ENCODE measurements at places on chromosomes 7 and 10. TPM values are rescaled to one million over a fixed set of nuclear protein-coding genes. Genes with fewer than 3 reads are reported as not detected.

STEAP1B gene
- total RNA-seq, result 0.47 TPM

UTF1 gene
- not detected for total RNA-seq

CLDN3 gene
- total RNA-seq, result 51.6 TPM

SUN1 gene
- total RNA-seq, result 92.5 TPM

C7orf57 gene
- total RNA-seq, result not detected

FFAR4 gene
- 1.5 TPM for total RNA-seq

GRID2IP gene
- not detected for total RNA-seq

MYOF gene
- total RNA-seq, result 174 TPM

- H3K4me3 ChIP-seq, result no peak overlapping the region
- no peaks in the 10 kb centered on the region for H3K4me1 ChIP-seq
- H3K27ac ChIP-seq, result no peak overlapping the region
- DNase-seq, result no peak
- H3K27me3 ChIP-seq, result peaks cover 19% of the 10 kb centered on the region
Measured at GRCh38 chr10:29228562-29228961, 60.3 kb upstream of the LYZL1 start.

DNA sequence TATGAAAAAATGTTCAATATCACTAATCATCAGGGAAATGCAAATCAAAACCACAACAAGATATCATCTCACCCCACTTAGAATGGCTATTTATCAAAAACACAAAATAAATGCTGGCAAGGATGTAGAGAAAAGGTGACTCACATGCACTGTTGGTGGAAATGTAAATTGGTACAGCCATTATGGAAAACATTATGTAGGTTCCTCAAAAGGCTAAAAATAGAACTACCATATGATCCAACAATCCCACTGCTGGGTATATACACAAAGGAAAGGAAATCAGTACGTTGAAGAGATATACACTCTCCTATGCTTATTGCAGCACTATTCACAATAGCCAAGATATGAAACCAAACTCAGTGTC, 50.2 kb downstream of the CDK1 start:
- no peak overlapping the region for H3K4me3 ChIP-seq
- peak; percentile 34 for DNase-seq
- no peaks in the 10 kb centered on the region for H3K27me3 ChIP-seq
- no peaks in the 10 kb centered on the region for H3K36me3 ChIP-seq

DNA sequence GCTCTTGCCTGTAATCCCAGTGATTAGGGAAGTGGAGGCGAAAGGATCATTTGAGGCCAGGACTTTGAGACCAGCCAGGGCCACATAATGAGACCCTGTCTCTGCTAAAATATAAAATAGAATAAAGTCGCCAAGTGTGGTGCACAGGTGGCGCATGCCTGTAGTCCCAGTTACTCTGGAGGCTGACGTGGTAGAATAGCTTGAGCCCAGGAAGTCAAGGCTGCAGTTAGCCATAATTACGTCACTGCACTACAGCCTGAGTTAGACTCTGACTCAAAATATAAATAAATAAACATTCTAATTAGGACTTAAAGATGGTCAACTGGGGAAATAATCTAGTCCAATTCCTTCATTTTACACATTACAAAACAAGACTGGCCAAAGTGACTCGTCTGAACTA, 768 bp downstream of the CHCHD2 start:
- peak overlapping the region; percentile 97 for H3K4me3 ChIP-seq
- DNase-seq, result peak; percentile 49
- H3K4me1 ChIP-seq, result peaks cover 6% of the 10 kb centered on the region
- no peaks in the 10 kb centered on the region for H3K27me3 ChIP-seq
- H3K36me3 ChIP-seq, result peaks cover 35% of the 10 kb centered on the region

- H3K27me3 ChIP-seq, result no peaks in the 10 kb centered on the region
- no peaks in the 10 kb centered on the region for H3K36me3 ChIP-seq
- no peaks in the 10 kb centered on the region for H3K4me1 ChIP-seq
- H3K4me3 ChIP-seq, result no peak overlapping the region
Measured at GRCh38 chr7:68362745-68363518, 1235.3 kb upstream of the AUTS2 start.

GRCh38 chr7:149455175-149455950, 5.5 kb downstream of the ZNF777 start:
- no peak overlapping the region for H3K27ac ChIP-seq
- H3K27me3 ChIP-seq, result no peaks in the 10 kb centered on the region
- H3K4me1 ChIP-seq, result peaks cover 15% of the 10 kb centered on the region
- no peak for DNase-seq
- no peak overlapping the region for H3K4me3 ChIP-seq
- peaks cover 12% of the 10 kb centered on the region for H3K36me3 ChIP-seq

- DNase-seq, result peak; percentile 41
- no peaks in the 10 kb centered on the region for H3K27me3 ChIP-seq
- H3K36me3 ChIP-seq, result no peaks in the 10 kb centered on the region
- peak overlapping the region; percentile 43 for H3K27ac ChIP-seq
Measured at GRCh38 chr7:77498659-77499379, 38.3 kb upstream of the PTPN12 start.

GRCh38 chr10:133420579-133420978, 3.8 kb downstream of the SPRN start:
- H3K4me1 ChIP-seq, result no peaks in the 10 kb centered on the region
- no peaks in the 10 kb centered on the region for H3K27me3 ChIP-seq
- H3K36me3 ChIP-seq, result no peaks in the 10 kb centered on the region
- DNase-seq, result no peak
- no peak overlapping the region for H3K4me3 ChIP-seq

GRCh38 chr10:396535-397220, 261.4 kb downstream of the ZMYND11 start:
- H3K27ac ChIP-seq, result no peak overlapping the region
- H3K27me3 ChIP-seq, result no peaks in the 10 kb centered on the region
- H3K36me3 ChIP-seq, result no peaks in the 10 kb centered on the region
- H3K4me3 ChIP-seq, result no peak overlapping the region
- no peaks in the 10 kb centered on the region for H3K4me1 ChIP-seq

GRCh38 chr7:18558910-18559309, 63.4 kb downstream of the HDAC9 start:
- H3K4me1 ChIP-seq, result peaks cover 28% of the 10 kb centered on the region
- H3K27me3 ChIP-seq, result no peaks in the 10 kb centered on the region
- H3K27ac ChIP-seq, result no peak overlapping the region
- no peak overlapping the region for H3K4me3 ChIP-seq
- no peak for DNase-seq

- no peak overlapping the region for H3K27ac ChIP-seq
- H3K36me3 ChIP-seq, result no peaks in the 10 kb centered on the region
- H3K4me1 ChIP-seq, result no peaks in the 10 kb centered on the region
- no peak overlapping the region for H3K4me3 ChIP-seq
- no peak for DNase-seq
Measured at GRCh38 chr7:67463316-67463715, 466.7 kb downstream of the TYW1 start.

- no peaks in the 10 kb centered on the region for H3K27me3 ChIP-seq
- peaks cover 17% of the 10 kb centered on the region for H3K36me3 ChIP-seq
- peak; percentile 81 for DNase-seq
- no peak overlapping the region for H3K4me3 ChIP-seq
- H3K4me1 ChIP-seq, result peaks cover 50% of the 10 kb centered on the region
Measured at GRCh38 chr7:139720705-139721231, 57.0 kb downstream of the HIPK2 start.

DNA sequence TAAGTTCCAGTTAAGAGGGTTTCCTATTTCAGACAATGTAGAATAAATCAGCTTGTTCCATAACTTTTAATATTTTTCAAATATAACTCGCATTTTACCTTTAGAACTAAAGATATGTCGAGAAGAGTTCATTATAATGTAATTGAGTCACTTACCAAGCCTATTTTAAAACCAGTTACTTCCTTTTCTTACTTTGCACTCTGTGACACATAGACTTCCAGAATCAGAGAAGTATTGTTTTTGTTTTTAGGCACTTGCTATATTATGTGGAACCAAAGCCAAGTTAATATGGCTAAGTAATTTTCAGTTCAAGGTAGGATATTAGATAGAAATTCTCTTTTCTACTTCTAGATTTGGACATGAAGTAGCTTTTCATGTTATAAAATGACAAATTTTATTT, 182.7 kb upstream of the PRPS1L1 start:
- H3K27ac ChIP-seq, result no peak overlapping the region
- H3K4me3 ChIP-seq, result no peak overlapping the region
- H3K27me3 ChIP-seq, result no peaks in the 10 kb centered on the region
- no peak for DNase-seq

GRCh38 chr10:52653263-52653909, 119.2 kb downstream of the MBL2 start:
- H3K4me3 ChIP-seq, result no peak overlapping the region
- no peaks in the 10 kb centered on the region for H3K27me3 ChIP-seq
- H3K36me3 ChIP-seq, result no peaks in the 10 kb centered on the region
- DNase-seq, result peak; percentile 50
- H3K4me1 ChIP-seq, result peaks cover 13% of the 10 kb centered on the region

- H3K27me3 ChIP-seq, result no peaks in the 10 kb centered on the region
- no peak for DNase-seq
- no peaks in the 10 kb centered on the region for H3K4me1 ChIP-seq
- no peak overlapping the region for H3K4me3 ChIP-seq
Measured at GRCh38 chr7:152014722-152015121, 10.8 kb upstream of the GALNT11 start.

DNA sequence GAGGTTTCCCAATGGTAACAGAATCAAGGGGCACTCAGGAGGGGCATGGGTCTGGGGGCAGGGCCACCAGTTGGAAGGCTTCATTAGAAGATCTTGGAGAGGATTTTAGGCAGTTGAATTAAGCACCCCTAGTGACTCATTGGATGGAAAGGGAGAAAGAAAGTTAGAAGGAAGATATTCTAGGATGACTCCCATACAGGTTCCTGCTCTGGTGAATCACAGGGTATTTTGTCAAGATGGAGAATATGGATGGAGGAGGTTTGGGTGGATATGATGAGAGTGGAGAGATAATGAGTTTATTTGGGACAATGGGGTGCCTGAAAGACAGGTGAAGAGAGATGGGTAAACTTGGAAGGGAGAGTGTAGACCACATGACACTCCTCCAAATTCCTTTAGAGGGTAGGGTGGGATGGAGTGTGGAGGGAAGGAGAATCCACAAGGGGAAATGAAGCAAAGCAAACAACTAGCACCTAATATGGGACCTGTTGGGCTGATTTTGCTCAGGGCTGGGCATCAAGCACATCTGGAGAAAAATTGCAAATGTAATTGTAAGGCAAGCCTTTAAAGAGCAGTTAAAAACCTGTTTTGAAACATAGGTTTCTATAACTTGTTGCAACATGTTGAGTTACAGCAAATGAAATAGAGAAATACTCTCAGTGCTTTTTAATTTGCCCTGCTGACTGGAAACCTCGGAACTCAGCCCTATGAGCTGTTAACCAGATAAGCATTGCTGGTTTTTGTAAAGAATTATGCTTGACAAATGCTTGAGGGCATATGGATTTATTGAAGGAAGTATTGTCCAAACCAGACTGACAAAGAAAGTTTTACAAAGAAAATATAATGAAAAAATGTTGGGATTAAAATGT, 2.9 kb upstream of the ENTPD7 start:
- H3K36me3 ChIP-seq, result no peaks in the 10 kb centered on the region
- H3K4me3 ChIP-seq, result no peak overlapping the region
- H3K27me3 ChIP-seq, result no peaks in the 10 kb centered on the region
- no peak overlapping the region for H3K27ac ChIP-seq

GRCh38 chr7:78176171-78176570, 377.6 kb downstream of the PHTF2 start:
- H3K27me3 ChIP-seq, result peaks cover 66% of the 10 kb centered on the region
- H3K36me3 ChIP-seq, result no peaks in the 10 kb centered on the region

- H3K4me1 ChIP-seq, result 0 out of 2 replicates have a peak, but pooled peaks cover 8% of the 10 kb centered on the region
- DNase-seq, result peak; percentile 66
- peak overlapping the region; percentile 61 for H3K4me3 ChIP-seq
- no peaks in the 10 kb centered on the region for H3K36me3 ChIP-seq
Measured at GRCh38 chr10:43689955-43690771, 41.5 kb upstream of the ZNF32 start.

GRCh38 chr7:98265841-98266271, 13.8 kb upstream of the TECPR1 start:
- no peak for DNase-seq
- H3K4me3 ChIP-seq, result no peak overlapping the region
- no peak overlapping the region for H3K27ac ChIP-seq
- H3K27me3 ChIP-seq, result no peaks in the 10 kb centered on the region
- no peaks in the 10 kb centered on the region for H3K36me3 ChIP-seq

DNA sequence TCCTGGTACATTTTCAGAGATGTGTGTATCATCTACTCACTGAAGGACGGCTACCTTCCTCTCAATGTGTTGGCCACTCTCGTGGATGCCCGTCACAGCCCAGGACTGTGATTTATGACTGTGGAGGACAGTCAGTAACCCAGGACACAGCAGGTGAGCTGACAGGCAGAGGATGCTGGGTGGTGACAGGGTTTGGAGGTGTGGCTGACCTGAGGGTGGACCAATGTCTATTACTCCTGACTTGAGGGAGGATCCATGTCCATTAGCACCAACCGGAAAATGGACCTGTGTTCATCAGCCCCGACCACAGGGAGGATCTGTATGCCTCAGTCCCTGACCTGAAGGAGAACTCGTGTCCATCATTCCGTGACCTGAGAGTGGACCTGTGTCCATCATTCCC, 96.1 kb downstream of the ADCY1 start:
- H3K4me3 ChIP-seq, result no peak overlapping the region
- no peaks in the 10 kb centered on the region for H3K27me3 ChIP-seq
- no peak for DNase-seq

DNA sequence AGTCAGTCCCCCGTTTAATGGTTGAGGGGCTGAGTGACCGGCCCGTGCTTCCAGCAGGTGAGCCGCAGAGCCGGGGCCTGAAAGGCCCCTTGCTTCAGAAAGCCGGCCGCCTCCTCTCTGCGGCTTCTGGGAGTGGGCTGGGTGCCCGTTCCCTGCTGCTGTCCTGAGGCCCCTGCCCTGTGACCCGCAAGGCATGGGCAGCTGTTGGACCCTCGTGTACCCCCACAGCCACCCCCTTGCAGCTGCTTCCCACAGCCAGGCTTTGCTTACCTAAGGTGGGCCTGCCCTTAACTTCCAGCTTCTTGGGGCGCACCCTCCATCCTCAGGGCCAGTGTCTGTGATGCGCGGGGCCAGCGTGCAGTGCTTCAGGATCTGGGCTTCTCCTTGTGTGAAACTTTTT, 26.6 kb downstream of the PFKFB3 start:
- no peaks in the 10 kb centered on the region for H3K36me3 ChIP-seq
- no peak overlapping the region for H3K4me3 ChIP-seq
- H3K4me1 ChIP-seq, result no peaks in the 10 kb centered on the region
- H3K27me3 ChIP-seq, result no peaks in the 10 kb centered on the region
- no peak overlapping the region for H3K27ac ChIP-seq

DNA sequence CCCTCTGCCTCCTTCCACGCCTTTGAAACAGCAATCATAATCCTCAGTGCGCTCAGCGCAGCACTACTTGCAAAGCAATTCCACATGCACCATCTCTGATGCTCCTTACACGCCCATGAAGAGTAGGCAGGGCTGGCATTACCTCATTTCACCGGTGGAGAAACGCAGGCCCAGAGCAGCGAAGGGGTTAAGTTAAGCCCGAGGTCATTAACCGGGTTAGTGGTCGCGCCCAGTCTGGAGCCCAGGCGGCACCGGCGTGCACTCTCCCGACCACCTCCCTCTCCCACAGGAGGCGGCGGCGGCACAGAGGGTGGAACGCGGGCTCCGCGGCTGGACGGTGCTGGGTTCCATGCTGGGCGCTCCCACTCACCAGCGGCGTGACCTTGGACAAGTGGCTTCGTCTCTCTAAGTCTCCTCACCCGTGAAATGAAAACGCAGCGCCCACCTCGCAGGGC, 515 bp downstream of the FASTK start:
- H3K36me3 ChIP-seq, result no peaks in the 10 kb centered on the region
- no peaks in the 10 kb centered on the region for H3K27me3 ChIP-seq
- peak overlapping the region; percentile 91 for H3K4me3 ChIP-seq
- H3K27ac ChIP-seq, result peak overlapping the region; percentile 61

Data from PC-3 (cell line).